ENCODE measurements at places on chromosomes 13 and 19.

DNA sequence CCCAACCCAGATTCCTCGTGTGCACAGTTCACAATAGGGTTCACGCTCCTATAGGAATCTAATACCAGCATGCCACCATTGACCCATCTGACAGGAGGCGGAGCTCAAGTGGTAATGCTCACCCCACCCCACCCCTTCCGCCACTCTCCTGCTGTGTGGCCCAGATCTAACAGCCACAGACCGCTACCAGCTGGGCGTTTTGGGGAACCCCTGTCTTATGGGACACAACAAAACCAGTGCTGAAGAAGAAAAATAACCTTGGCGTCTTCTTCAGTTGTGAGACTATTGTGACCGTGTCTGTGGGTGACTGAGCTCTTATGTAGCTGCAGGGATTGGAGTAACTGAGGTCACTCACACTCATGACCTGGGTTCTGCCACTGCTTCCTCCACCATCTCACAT, 5.2 kb upstream of the OR10H1 start:
- no peak for DNase-seq

GRCh38 chr13:54913668-54914067, 1885.1 kb downstream of the OLFM4 start:
- no peak for DNase-seq

DNA sequence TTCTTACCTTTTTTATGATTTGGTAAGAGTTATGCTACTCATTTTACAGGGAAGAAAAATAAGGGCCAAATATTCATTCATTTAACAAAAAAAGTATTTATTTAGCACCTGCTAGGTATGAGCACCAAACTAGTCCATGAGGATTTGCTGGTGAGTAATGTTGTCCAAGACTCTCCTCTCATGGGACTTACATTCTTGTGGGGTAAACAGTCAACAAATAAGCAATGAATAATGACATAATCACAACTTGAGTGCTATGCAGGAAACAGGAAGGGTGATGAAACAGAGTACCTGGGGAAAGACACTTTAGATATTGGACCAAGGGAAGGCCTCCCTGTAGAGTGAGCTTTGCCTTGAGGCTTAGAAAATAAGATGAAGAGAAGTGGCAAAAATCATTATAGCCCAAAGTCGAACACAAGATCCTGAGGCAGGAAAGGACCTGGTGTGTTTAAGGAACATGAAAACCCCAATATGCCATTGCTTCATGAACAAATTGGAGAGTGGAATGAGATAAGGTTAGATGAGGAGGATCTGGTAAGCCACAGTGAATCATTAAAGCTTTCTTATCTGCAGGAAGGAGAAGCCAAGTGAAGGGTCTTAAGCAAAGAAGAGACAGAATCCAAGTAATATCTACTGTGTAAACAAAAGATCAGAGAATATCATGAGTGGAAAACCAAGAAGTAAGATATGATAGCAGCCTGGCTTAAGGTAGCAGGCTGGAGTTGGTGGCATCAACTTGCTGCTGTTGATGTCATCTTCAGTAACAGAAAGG, 294.5 kb upstream of the NBEA start:
- no peak for DNase-seq

GRCh38 chr19:34337739-34338138, 27.3 kb upstream of the GPI start:
- DNase-seq, result no peak

GRCh38 chr13:40585911-40586471, 80.5 kb downstream of the FOXO1 start:
- no peak for DNase-seq

GRCh38 chr13:26895808-26896466, 135.4 kb upstream of the GPR12 start:
- no peak for DNase-seq

DNA sequence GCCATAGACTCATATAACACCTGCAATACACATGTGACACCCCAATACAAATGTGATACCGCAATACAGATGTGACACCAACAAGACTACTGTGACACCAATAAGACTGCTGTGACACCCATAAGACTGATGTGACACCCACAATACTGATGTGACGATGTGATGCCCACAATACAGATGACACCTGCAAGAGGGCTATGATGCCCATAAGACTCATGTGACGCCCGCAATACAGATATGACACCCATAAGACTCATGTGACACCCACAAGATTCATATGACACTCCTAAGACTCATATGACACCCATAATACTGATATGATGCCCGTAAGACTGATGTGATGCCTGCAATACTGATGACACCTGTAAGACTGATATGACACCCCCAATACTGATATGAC, 113.0 kb downstream of the MRPL57 start:
- DNase-seq, result no peak

GRCh38 chr13:20182231-20182846, 10.4 kb downstream of the GJB2 start:
- DNase-seq, result peak; percentile 86

DNA sequence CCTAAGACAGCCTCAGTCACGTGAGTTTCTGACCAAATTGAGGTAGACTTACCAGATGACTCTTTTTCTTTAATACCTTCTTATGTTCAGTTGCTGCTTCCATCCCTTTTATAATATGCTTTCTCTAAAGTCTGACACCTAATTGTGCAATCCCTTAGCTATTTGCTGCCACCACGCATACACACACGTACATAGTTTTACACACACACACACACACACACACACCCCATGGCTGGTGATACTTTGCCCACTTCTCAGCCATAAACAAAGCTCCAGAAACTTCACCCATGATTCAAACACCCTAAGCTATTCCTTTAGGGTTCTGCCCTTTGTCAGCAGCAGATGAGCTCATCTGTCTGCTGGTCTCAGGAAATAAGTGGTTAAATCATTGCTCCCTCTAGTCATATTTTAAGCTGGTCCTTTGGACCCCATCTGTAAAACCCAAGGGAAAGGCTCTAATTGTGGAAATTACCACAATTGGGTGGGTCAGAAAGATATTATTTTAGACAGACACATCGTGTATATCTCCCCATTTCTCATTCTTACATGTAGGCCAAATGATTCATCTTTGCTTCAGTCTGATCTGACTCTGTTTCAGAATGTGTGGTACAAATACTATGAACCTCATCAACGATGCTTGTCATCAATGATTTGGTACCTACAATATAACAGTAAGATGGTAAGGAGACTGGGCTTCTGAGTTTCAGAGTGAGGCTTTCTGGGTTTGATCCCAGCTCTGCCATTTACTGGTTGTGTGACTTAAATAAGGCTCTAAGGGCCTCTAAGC, 69.2 kb downstream of the NALCN start:
- DNase-seq, result no peak

GRCh38 chr13:30043631-30043925, 193.2 kb upstream of the UBL3 start:
- no peak for DNase-seq

GRCh38 chr13:37627428-37627827, 28.9 kb upstream of the POSTN start:
- DNase-seq, result no peak

DNA sequence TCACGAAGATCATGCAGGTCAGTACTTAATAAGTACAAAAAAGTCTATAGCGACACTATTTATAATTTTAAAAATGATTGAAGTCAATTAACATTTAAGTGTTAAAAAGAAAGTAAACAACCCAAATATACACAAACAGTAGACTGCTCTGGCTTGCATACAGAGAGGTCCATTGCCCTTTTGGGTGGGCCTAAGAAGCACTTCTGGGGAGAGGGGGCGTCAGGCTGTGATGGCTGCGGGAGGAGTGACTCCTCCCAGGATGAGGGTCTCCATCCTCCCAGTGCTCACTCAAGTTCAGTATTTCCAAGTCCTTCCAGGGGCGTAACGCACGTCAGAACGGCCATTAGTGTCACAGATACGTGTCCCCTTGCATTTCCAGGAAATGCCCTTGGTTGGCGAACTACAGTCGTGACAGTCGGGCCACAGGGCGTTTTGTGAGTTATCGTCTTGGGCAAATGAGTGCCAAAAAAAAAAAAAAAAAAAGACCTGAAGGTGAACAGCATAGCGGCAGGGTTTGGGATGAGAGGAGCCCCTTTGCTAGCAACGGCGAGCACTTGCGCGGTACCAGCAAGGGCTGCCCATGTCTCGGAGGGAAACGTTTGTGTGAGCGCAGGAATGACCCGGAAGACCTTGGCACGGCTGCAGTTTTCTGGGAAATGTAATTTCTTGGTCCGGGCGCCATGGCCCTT, at the start of gene SCGB2B2:
TSS of gene SCGB2B2 (minus strand) at position 463 of the 689 bp plus-strand sequence. CDS start 82,596 bp downstream, outside the sequence.
- DNase-seq, result peak; percentile 94

Data from Ammon's horn (tissue), 1 donor.